EH (cell line): ENCODE measurements at places on chromosomes 5 and 9.
A peak's percentile ranks its signal among the peaks of the same experiment; 100 is the strongest.

- DNase-seq, result peak; percentile 92
Measured at GRCh38 chr5:53253421-53253871, 143.9 kb upstream of the MOCS2 start.

DNA sequence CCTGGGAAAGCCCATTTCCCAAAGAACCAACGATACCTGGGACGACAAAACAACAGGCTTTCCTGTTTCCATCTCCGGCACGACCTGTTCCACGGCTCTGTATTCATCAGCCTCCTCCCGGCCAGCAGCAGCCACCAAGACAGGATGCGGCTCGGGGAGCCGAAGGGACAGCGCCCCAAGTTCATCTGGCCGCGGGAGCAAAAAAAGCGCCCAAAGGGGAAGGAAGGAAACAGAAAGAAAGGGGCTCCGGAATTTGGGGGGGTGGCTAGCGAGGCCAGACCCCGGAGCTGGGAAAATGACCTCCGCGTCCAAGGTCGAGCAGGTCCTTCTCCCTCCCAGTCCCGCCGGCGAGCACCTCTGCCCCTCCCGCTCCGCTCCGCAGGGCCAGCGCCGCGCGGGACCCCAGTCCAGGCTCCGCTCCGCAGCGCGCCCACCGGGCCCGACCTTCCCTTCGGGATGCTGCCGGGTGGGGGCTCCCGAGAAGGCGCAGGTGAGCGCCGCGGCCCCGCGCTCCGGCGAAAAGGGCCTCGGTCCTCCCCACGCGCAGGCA is 608 bp downstream of the ELOVL7 start:
- peak; percentile 21 for DNase-seq

DNA sequence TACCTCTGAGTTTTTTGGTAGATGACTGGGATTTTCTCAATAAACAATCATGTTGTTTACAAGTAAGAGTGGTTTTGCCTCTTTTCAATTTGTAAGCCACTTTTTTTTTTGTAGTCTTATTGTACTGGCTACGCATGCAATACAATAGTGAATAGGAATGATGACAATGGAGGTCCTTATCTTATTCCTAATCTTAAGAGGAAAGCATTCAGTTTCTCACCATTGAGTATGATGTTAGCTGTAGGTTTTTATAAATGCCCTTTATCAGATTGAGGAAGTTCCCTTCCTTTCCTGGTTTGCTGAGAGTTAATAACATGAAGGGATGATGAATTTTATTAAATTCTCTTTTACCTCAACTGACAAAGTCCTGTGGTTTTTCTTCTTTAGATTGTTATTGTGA is 155.2 kb downstream of the ADAMTSL1 start:
- DNase-seq, result no peak

- DNase-seq, result no peak
Measured at GRCh38 chr5:63794296-63794695, 167.9 kb downstream of the HTR1A start.

DNA sequence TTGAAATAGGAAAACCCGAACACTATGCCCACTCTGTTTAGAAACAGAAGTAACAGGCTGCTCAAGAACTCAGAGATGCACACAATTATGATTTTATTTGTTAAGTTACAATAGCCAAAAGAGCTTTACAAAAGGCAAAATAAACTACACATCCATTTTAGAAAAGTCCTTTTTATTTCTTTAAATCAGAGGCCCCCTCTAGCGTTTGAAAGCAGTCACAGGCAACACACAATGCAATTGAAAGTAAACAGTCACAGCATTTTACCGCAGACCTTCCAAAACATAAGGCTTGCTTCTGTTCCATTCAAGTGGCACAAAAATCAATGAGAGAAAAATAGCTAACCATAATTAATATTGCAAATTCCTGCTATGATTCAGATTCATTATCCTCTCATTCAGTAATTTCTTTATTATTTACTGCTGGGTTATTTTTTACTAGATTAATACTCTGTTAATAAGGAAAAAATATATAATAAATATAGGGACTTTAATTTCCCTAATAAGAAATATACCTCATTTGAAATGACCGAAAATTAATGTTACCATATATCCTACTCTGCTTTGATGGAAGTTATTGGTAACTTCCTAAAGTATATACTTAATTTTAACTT is 78.3 kb downstream of the CEP120 start:
- peak; percentile 50 for DNase-seq

DNA sequence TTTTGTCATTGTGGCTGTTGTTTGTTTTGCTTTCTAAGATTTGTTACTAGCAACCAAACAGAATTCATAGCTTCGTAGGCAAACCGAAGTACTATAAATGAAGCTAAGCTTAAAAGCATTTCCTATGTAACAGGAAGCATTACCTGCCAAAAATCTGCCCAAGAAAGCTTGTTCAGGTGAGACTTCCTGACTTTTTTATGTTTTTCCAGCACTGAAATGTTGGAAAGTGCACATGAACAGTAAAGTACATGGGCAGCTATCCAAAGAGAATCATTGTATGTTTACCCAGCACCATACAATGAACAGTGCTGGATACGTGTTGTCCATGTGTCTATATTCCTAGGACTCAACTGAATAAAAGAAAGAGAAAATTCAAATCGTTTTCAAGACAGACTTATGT is 247.1 kb downstream of the NFIB start:
- no peak for DNase-seq

GRCh38 chr5:100992354-100992753 is 89.3 kb upstream of the ST8SIA4 start:
- no peak for DNase-seq

GRCh38 chr5:3092664-3093063 is 341.2 kb upstream of the IRX2 start:
- no peak for DNase-seq

- DNase-seq, result no peak
Measured at GRCh38 chr9:114919611-114920010, 10.8 kb downstream of the TNFSF8 start.

DNA sequence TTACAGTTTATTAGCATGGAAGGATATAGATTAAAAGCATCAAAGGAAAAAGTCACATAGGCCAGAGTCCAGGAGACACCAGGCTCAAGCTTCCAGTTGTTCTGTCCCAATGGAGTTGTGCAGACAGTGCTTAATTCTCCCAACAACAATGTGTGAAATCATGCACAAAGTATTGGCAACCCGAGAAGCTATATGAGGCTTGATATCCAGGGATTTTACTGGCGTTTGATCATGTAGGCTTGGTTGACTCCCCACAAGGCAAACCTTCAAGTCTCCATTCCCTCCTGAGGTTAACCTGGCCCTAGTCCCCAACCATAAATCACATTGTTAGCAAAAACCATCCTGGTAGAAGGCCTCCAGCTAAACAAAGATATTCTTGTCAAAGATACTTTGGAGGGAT is 141.5 kb downstream of the ADAMTS19 start:
- no peak for DNase-seq

DNA sequence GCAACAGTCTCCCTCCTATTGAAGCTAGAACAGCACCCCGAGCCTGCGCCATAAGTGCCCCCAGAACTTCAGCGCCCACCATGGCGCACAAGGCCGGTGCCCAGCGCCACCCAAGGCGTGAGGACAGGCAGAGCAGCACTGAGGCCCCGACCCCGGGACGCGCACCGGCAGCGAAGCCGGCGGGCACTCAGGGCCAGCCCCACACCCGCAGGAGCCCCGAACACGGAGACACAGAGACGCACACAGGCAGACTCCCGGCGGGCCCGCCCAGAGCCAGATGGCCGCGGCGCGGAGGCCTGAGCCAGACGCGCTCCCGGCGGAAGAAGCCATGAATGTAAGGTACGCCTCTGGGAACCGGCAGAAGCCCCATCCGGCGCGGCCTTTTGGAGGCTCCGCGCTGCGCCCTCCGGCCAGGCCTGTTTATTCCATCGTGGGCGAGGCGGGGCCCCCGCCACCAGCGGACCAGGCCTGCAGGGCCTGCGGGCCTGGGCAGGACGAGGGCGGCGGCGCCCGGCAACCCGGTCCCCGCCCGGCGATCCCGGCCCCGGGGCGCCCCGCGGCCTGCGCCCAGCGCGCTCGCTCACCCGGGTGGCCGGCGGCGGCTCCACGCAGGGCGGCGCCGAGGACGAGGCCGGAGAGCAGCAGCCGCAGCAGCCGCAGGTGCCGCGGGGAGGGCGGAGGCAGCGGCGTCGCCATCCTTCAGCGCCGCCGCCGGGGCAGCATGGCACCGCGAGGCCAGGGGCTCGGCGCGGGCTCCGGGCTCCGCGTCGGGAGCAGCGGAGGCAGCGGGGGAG is 486 bp downstream of the NPDC1 start:
- peak; percentile 55 for DNase-seq

- no peak for DNase-seq
Measured at GRCh38 chr9:69081261-69081660, 45.7 kb downstream of the FXN start.
